Stimulated activated CD8-positive, alpha-beta memory T cell treated with anti-CD3 and anti-CD28 coated beads, Interleukin-15, amount 100 ng/mL, for 4 hours (primary cell): ENCODE measurements at places on chromosomes 16 and 17.

- no peak for DNase-seq
These were observed 17.9 kb downstream of the CASKIN1 start for GRCh38 chr16:2178321-2179106.

DNA sequence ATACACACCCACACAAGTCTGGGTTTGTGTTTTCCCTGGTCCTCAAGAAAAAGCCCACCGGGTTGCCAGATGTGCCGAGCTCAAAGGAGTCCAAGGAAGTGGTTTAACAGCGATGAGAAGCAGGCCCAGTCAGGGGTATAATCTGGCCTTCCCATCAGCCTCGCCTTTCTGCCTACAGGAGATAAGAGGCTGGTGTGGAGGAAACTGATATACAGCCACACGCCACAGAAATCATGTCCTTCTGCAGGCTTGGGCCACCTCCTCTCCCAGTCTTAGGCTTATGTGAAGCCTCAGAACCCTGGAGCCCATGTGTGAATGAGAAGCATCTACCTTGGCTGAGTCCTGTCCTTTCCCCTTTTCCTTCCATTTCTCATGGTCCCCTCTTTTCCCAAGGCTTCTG is 43.6 kb upstream of the MMP2 start:
- DNase-seq: no peak

- DNase-seq: no peak
These were observed 11.3 kb upstream of the CD300A start for GRCh38 chr17:74455025-74455545.

DNA sequence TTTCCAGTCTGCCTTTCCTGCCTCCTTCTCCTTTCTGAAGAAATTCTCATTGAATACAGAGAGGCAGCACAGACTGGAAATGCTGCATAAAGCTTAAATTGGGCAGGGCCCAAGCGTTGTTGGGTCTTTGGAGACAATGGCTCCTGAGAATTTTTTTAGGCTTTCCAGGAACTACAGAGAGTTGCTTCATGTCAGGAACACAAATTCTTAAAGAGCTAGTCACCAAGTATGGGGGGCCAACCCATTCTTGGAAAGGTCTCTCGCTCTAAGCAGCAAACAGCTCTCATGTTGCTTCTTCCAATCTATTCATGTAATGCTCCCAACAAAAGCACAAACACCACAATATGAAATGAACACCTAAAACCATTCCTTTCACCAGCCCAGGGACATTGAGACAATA is 6.9 kb downstream of the HNF1B start:
- no peak for DNase-seq

- DNase-seq: no peak
These were observed 60.5 kb downstream of the NFAT5 start for GRCh38 chr16:69626256-69626655.
